Glomerular endothelial cell (primary cell): ENCODE measurements at places on chromosomes 12 and 14.

DNA sequence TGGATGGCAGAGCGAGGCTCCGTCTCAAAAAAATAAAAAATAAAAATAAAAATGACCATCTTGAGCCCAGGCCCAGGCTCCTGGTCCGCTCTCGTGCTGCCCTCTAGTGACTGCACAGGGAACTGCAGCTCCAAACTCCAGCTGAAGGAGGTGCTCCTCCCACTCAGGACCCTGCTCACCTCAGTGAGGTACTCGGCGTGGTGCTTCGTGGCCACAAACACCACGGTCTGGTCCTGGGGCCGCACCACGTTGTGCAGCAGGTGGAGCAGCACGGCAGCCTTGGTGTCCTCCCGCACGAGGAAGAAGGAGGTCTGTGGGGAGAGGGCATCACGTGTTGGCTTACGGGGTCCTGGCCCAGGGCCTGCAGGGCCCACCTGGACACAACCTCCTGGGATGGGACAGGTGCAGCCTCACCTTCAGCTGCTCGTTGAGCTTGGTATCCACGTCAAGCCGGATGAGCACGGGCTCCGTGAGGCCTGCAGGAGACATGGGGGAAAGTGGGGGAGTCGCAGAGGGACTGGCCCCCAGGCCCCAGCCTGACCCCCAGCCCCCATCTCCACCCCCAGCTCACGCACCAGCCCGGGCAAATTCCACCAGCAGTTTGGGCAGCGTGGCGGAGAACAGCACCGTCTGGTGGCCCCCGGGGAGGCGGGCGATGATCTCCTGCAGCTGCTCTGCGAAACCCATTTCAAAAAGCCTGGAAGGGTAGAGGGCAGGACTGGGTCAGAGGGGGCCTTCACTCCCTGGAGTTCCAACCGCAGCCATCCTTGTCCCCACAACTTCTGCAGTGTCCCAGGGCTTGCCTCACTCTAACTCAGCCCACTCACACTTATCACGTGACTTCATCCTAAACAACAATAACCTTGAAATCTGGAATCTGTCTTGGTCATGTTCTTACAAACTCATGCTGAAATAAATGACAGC is 10.6 kb downstream of the DDX54 start:
- DNase-seq: no peak

- DNase-seq: no peak
Measured at GRCh38 chr12:52798671-52799504, 3.0 kb upstream of the KRT3 start.

- DNase-seq: no peak
Measured at GRCh38 chr12:77940011-77940423, 109.3 kb downstream of the NAV3 start.

DNA sequence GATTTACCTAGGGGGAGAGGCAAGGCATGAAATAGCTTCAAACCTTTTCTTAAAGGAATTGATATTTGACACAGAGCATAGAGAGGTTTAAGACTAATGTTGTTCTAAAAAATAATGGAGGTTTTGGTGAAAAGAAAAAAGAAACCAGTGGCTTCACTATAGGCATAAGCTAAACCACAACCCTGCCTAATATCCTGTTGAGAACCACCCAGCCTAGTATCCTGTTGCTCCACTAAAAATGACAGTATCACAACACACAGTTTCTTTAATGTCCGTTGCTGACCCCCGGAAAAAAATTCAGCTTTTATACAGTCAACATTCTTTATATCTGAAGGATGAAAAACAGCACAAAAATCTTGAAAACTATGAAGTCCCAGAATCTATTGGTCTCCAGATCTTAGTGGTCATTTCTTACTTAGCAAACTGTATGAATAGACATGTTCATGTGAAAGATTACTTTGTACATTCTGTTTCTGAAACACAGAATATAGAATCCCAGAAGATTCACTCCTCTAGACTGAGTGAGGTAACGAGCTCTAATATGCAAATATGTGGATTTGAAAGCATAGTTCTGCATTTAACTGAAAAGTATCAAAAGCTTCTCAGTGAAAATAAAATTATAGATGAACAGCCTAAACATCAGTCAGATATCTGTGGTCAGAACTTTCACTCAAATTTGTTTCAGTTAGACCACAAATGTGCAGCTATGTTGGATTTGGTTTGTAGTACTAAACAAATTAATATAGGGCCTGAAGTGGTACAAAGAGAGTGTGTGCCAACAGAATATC is 40.5 kb downstream of the GALC start:
- DNase-seq: no peak
